Stimulated activated CD8-positive, alpha-beta memory T cell treated with anti-CD3 and anti-CD28 coated beads, Interleukin-12 subunit alpha, Interleukin-12 subunit beta, amount 100 ng/mL, for 1 hour (primary cell): ENCODE measurements at places on chromosomes 1 and 21.

- DNase-seq: no peak
These were observed 30.4 kb downstream of the PRRX1 start for GRCh38 chr1:170694172-170694926.

DNA sequence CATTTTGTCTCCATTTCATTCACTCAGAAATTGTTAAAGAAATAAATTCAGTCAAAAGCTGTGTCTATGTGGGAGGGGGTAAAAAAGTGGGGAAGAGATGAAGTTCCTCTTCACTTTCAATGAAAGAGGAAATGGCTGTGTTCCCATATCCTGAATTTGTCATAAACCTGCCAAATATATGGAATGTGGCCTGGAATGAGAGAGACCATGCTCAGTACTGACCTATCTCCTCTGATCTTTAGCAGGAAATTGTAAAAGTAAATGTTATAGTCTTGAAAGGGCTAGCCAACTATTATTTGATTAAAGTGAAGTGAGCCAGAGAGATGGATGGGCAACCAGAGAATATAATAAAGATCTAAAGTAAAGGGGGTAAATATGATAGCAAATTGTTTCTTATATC, 130.3 kb upstream of the C21orf91 start:
- no peak for DNase-seq

DNA sequence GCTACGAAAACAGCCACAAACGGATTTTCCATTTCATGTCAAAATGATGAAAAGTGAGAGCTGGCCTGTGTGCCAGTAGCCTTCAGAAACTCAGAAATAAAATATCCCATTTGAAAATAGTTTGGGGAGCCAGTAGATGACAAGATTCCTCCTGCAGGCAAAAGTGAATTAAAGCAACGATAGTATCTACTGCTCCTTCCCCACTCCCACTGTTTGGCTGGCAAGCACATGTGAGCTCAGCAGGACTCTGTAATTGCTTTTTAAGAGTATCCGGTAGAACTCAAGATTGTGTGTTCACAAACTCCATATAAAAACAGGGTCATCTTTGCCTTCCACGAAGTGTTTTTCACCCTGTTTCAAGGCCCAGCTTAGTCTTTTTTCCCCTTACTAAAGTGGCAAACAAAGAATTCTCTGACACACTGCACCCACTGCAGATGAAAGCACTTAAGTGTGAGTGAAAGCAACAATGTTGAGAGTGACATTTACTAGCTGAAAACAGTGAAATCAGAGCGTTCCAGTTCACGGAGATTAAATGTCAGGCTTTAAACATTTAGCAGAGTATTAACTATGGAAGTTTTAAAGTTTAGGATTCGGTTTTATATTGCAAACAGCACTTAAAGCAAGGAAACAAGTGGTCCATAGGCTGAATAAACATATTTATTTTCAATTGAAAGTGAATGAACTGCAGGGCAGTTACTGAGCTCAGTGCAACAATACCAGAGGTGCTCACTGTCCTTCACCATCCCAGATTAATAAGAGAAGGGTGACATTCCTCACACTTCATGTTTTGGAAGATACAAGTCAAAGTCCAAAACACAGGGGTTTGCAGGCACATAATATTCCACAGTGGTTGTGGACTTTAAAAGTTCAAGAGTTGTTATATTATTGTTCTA, 70.0 kb downstream of the ALG14 start:
- DNase-seq: no peak

DNA sequence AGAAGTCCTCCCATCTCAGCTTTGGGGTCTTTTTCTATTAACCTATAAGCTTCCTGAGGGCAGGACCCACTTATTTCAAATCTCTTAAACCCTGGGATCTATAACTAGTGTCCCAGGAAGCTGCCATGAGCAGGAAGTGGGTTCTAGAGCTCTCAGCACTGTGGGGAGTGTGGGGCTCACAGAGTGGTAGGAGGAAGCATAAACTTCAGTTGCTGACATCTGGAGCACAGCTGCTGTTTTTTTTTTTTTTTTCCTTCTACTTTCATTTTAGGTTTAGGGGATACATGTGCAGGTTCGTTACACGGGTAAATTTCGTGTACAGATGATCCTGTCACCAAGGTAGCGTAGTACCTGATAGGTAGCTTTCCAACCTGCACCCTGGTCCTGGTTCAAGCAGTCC, 59.3 kb downstream of the AK4 start:
- no peak for DNase-seq

GRCh38 chr1:82377201-82377884, 576.6 kb downstream of the ADGRL2 start:
- no peak for DNase-seq

DNA sequence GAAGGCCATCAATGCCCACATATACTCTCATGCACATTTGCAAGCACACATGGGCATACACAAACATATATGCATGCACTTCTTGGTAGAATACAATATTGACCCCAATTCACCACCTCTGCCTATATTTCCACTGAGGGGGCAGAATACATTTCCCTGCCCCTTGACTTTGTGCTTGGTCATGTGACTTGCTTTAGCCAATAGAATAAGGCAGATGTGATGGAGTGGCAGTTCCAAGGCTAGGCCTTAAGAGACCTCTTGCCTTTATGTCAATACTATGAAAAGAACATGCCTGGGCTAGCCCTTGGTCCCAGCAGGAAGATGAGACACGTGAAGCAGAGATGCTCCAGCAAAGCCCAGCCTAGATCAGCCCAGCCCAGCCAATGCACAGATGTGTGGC, 66.0 kb upstream of the GRIK3 start:
- DNase-seq: no peak

DNA sequence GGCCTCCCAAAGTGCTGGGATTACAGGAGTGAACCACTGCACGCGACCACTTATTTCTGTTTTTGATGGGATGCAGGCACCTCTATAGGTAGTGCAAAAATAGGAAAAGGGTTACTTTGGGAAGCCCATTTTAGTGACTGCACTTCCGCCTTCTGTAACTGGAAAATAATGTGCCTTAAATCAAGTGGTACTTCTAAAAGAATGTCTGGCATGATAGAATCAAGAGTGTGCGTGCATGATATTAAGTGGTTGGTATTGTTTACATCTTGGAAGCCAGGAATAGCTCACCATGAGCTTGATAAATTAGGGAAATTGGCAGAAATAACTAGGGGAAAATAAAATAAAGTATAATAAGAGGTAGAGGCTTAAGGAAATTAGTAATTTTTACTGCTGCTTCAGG, 1067.0 kb downstream of the ADGRL2 start:
- no peak for DNase-seq

DNA sequence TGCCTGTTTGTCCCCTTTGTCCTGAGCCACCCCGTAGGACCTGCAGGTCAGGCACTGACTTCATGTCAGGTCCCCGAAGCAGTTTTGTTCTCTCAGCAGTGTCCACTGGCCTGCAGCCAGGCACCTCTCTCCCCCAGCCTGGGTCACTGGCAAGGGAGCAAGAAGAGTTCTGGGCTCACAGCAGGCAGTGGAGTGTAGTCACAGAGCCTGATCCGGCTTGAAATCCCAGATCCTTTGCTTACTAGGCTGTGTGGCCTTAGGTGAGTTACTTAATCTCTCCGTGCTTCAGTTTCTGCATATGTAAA, 34.2 kb downstream of the L1TD1 start:
- no peak for DNase-seq

- DNase-seq: no peak
These were observed 230.8 kb downstream of the NEGR1 start for GRCh38 chr1:72051538-72051937.

DNA sequence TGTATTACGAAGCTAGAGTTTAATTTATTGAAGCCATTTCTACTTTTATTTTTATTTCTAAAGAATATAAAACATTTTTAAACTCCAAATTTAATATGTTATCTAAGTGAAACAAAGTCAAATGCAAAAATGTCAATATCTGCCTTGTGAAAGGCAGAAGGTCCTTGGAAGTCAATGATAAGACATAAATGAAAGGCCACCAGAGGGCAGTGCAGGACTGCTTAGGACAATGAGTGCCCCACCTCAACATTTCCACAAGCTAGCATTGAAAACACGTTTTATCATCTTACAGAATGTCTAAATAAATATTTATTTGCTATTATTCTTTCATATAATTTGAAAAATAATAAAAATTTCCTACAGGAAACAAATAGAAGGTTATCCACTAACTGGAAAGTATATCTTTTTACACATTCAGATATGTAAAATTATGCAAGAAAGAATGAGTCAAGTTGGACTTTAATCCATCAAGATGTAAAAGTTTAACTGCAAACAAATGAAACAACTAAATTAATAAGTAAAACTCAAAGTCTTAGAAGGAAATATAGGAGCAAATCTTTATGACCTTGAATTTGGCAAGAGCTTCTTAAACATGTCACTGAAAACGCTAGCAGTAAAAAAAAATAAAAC, 140.1 kb upstream of the FMN2 start:
- peak; percentile 18 for DNase-seq

DNA sequence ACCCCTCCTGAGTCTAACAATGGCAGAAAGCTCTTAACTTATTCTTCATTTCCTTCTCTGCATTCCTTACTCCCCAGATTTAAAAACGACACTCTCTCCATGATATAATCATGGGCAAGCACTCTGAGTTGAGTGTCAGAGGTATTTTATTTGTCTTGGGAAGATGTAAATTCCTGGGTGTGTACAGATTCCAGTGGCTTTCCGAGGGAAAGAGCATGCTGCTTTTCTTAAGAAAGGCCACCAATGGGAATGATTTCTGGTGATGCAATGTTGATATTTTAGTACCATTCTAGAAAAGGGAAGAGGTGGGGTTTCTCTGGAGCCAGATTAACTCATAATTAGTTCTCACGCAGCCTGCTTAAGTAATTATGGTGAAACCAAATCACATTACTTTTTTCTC, 47.8 kb upstream of the BTG3 start:
- no peak for DNase-seq

- no peak for DNase-seq
These were observed 511.9 kb downstream of the PTPRC start for GRCh38 chr1:199150756-199151155.

DNA sequence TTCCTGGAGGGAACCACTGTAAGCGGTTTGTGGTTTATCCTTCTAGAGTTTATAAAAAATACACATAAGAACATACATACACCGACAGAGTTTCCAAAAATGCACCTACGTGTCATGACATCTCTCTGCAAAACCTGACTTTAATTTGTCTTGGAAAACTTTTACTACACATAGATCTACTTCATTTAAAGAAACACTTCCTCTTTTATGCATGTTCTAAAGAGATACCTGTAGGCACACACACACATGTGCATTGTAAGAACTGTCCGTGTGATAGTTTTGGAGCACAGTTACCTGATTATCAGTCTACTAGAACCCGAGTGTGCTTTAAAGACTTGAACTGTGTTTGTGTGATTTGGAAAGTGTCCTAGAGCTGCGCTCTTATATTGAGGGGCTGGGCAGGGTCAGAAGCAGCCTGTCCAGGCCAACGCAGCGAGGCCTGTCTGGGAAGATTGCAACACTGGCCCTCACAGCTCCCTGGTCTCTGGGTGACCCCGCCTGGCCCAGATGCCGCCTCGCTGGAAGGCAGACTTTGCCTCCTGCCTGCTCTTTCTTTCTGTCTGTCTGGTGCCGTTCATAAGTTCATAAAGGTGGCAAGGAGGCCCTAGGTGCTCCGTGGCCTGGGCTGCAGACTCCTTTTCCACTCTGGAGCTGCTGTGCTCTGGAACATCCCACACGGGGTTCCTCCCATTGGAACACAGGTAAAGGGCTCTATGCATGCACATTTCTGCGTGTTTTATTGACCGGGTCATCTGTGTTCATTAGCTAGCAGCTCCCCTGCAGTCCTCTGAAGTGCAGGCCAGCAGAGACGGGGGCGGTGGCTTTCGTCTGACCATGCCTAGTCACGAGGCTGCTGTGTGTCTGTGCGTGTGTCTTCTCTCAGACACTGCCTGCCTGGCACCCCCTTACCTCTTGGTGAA, 46.3 kb downstream of the AGPAT3 start:
- DNase-seq: no peak

DNA sequence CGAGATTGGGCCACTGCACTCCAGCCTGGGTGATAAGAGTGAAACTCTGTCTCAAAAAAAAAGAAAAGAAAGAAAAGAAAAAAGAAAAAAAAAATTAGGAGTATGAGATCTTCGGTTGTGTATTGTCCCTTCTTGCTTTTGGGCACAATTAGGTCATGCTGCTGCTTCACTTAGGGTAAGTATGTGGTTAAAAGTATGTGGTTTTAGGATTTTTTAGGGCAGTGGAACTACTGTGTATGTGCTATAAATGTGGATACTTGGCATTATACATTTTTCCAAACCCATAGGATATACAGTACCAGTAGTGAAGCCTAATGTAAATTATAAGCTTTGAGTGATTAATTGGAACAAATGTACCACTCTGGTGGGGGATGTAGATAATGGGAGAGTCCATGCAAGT, 31.2 kb downstream of the VANGL2 start:
- DNase-seq: no peak

DNA sequence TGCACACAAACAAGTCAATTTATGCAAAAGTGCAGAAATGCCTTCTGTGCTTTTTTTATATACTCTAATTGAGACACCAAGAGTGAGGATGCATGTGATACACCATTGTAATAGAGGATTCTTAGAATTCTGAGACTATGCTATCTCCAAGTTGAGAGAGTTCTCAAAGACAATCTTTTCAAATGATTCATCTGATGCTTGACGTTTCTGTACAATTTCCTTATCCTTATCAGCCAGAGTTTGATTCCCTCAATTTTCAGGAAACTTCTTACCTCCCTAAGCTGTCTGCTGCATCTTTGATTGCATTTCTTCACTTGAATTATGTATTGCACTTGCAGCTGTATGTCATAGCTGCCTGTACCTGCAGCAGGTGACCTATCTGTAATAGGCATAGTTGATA, 211.3 kb upstream of the SPAG17 start:
- no peak for DNase-seq

GRCh38 chr1:64100791-64101190, 102.6 kb upstream of the UBE2U start:
- DNase-seq: no peak

DNA sequence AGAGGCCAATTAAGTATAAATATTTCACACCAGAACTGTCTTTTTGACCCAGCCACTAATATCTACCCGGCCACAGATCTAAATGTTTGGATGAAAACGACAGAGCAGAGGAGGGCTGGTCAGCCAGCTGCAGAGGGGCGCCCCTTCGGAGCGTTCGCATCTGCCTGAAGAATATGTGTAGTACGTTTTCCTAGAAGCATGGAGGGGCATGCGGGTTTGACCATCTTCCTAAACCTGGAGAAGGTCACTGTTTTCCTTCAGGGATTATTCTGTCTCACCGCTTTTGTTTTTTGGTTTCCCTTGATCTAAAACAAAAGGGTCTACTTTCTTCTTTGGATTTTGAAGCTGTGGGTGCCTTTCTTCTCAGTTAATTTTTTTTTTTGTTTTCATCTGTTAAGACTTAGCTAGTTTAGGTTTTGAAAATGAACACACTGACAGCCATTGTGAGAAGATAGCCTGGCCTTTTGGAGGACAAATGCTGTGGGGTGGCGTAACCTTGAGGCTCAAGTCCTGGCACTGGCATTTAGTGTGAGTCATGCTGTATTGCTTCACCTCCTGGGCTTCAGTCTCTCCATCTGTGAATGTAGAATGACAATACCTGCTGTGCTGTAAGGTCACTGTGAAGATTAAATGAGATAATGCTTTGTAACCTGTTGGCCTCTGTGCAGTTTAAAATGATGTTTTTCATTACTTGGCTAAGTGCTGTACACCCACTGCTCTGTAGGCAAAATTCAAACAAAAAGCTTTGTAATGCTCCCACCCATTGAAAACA, 74.1 kb upstream of the IRF2BP2 start:
- DNase-seq: no peak
